Progenitor cell of endocrine pancreas (in vitro differentiated cells): ENCODE measurements at places on chromosomes 12 and 14. TPM values are rescaled to one million over a fixed set of nuclear protein-coding genes. Genes with fewer than 3 reads are reported as not detected.

CEBPE gene
- total RNA-seq, result not detected in 2 replicates

GYS2 gene
- not detected in 2 replicates for total RNA-seq

DNA sequence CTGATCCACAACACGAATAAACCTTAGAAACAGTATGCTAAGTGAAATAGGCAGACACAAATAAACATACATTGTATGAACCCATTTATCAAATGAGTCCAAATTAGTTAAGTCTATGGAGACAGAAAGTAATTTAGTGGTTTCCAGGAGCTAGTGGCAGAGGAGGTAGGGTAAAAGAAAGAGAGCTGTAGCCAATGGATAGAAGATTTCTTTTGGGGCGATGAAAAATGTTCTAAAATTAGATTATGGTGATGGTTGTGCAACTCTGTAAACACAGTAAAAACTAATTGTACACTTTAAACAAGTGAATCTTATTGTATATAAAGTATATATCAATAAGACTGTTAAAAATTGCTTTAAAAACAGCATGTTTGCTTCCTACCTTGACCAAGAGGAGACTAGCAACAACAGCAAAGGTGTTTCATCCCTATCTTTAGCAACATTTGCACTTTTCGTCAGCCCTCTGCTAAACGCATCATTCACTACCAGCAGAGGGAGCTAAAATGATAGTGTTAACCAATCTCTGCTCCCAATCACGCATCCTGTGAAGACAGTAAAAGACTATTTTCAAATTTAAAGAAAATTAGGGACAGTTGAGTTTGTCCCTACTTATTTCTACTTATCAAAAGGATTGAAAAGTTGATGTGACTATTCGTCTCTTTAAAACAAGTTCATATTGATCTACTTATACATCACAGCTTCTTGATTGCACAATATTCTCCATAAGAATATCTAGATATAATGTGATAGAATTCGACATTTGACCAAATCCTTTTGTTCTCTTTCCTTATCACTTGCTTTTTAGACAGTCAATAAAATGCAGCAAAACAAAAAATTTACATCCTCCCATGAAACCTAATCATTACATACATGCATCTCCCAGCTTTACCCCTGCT is 24.0 kb upstream of the LGR5 start:
- no peak overlapping the region for H3K27ac ChIP-seq
- no peak for DNase-seq
- no peak overlapping the region for H3K4me3 ChIP-seq
- peaks cover 36% of the 10 kb centered on the region for H3K27me3 ChIP-seq
- H3K4me1 ChIP-seq, result no peaks in the 10 kb centered on the region

- peaks cover 42% of the 10 kb centered on the region for H3K27me3 ChIP-seq
- no peak overlapping the region for H3K27ac ChIP-seq
- H3K4me3 ChIP-seq, result no peak overlapping the region
- H3K36me3 ChIP-seq, result no peaks in the 10 kb centered on the region
- no peak for DNase-seq
Observed at GRCh38 chr12:55132816-55133215, 6.6 kb downstream of the OR9K2 start.

DNA sequence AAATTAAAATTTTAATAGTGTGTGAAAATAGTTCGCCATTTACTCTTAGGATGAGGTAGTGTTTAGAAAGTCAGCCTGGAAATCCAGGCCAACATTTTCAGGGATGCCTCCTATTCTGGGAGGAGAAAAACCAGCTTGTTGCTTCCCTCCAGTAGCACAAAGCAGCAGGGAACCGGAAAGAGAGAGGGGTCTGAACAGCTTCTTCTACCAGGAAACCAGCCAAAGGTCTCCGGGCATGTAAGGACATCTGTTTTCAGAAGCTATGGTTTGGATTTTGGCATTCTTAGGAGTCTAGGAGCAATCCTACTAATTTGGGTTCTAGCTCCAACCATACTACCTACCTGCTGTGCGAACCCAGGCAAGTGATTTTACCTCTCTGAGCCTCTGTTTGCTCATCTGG is 85.3 kb downstream of the DPF3 start:
- H3K36me3 ChIP-seq, result no peaks in the 10 kb centered on the region
- no peak overlapping the region for H3K4me3 ChIP-seq
- DNase-seq, result no peak
- H3K27me3 ChIP-seq, result peaks cover 19% of the 10 kb centered on the region
- H3K27ac ChIP-seq, result no peak overlapping the region

DNA sequence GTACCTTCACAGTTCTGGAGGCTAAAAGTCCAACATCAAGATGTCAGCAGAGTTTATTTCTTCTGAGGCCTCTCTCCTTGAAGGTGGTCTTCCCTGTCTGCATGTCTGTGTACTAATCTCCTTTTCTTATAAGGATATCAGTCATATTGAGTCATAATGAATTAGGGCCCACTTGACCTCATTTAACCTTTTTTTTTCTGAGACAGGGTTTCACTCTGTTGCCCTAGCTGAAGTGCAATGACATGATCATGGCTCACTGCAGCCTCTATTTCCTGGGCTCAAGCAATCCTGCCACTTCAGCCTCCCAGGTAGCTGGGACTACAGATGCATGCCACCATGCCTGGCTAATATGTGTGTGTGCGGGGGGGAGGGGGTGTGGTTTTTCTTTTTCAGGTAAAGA is 41.7 kb downstream of the PPM1H start:
- peaks cover 3% of the 10 kb centered on the region for H3K36me3 ChIP-seq
- no peaks in the 10 kb centered on the region for H3K27me3 ChIP-seq
- H3K27ac ChIP-seq, result no peak overlapping the region
- H3K4me1 ChIP-seq, result peaks cover 15% of the 10 kb centered on the region

DNA sequence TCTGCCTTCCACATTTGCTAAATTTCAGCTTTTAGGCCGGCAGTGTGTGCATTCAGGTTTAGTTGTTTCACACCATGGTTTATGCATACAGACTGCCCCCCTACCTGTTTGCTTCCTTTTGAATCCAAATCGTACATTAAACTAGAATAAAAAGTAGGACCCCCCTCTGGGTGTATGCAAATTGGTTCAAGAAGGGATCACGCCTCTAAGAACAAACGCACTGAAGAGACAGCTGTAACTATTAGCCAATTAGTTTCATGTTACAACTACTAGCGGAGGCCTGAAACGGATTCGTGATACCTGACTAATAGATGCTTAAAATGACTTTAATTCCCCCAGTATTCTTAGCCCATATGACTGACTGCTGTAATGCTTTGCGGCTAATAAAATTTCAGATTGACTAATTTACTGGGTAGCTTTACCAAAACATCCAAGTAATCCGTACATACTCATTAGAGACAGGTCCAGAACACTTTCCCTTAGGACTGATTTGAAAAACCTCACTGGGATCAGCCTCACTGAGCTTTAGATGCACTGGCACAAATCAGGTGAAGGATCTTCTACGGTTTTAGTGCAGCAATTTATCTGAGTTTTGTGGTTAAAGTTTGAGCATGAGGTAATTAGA is 411.8 kb downstream of the NPAS3 start:
- no peak for DNase-seq
- peaks cover 4% of the 10 kb centered on the region for H3K27me3 ChIP-seq
- no peak overlapping the region for H3K27ac ChIP-seq

GRCh38 chr12:52607314-52607713 is 6.1 kb upstream of the KRT72 start:
- no peak overlapping the region for H3K4me3 ChIP-seq
- no peak overlapping the region for H3K27ac ChIP-seq
- H3K27me3 ChIP-seq, result peaks cover 63% of the 10 kb centered on the region

DNA sequence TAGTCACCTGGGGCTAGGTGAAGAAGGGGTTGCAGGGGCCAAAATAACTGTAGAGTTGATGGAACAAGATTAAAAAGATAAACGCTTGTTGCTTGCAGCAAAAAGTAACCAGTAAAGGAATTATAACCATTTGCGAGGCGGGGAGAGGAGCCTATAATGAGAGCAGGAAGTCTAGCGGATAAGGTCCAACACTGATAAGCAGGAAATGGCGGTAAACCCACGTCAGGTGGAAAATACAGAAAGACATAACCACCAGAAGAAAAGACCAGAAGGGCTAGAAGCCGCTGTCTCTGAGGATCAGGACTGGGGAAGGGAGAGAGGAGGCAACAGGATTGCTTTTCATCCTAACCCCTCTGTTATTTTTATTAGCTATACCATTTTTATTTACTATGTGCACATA is 303.3 kb downstream of the DPF3 start:
- peaks cover 10% of the 10 kb centered on the region for H3K27me3 ChIP-seq
- no peaks in the 10 kb centered on the region for H3K36me3 ChIP-seq
- no peak overlapping the region for H3K27ac ChIP-seq
- DNase-seq, result no peak
- H3K4me1 ChIP-seq, result no peaks in the 10 kb centered on the region
- H3K4me3 ChIP-seq, result no peak overlapping the region

DNA sequence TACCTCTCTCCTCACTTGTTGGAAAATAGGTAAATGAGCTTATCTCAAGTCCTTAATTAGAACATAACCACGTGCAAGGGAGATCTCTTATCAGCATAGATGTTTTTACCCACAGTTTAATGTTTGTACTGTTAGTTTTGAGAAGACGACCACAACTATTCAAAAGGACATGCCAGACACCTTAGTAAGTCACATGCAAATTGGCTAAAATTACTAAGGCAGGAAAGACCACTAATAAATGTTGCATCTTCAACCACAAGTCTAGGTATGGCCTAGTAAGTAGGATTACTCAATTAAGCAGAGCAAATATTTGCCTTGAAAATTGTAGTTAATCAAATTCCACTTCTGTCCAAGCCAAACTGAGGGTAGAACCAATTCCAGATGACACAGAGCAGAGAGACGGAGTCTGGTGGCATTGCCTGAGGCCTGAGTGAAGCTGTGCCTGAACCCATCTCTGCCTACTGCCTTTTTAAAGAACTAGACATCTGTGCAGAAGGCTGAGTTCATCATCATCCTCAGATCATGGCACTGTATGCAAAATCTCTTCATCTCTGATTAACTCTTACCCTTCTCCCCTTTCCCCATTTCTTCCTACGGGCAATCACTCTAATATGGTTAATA is 29.7 kb upstream of the CHST11 start:
- no peak overlapping the region for H3K27ac ChIP-seq
- H3K4me3 ChIP-seq, result no peak overlapping the region
- H3K36me3 ChIP-seq, result no peaks in the 10 kb centered on the region
- no peak for DNase-seq

GRCh38 chr12:80941916-80942315 is 4.2 kb upstream of the LIN7A start:
- no peak overlapping the region for H3K4me3 ChIP-seq
- DNase-seq, result no peak
- H3K36me3 ChIP-seq, result no peaks in the 10 kb centered on the region
- peaks cover 19% of the 10 kb centered on the region for H3K27me3 ChIP-seq
- H3K27ac ChIP-seq, result no peak overlapping the region

GRCh38 chr14:20617138-20618003 is 24.1 kb downstream of the OR6S1 start:
- no peak overlapping the region for H3K4me3 ChIP-seq
- peaks cover 3% of the 10 kb centered on the region for H3K4me1 ChIP-seq
- H3K27me3 ChIP-seq, result peaks cover 8% of the 10 kb centered on the region
- H3K36me3 ChIP-seq, result no peaks in the 10 kb centered on the region
- no peak overlapping the region for H3K27ac ChIP-seq
- no peak for DNase-seq

DNA sequence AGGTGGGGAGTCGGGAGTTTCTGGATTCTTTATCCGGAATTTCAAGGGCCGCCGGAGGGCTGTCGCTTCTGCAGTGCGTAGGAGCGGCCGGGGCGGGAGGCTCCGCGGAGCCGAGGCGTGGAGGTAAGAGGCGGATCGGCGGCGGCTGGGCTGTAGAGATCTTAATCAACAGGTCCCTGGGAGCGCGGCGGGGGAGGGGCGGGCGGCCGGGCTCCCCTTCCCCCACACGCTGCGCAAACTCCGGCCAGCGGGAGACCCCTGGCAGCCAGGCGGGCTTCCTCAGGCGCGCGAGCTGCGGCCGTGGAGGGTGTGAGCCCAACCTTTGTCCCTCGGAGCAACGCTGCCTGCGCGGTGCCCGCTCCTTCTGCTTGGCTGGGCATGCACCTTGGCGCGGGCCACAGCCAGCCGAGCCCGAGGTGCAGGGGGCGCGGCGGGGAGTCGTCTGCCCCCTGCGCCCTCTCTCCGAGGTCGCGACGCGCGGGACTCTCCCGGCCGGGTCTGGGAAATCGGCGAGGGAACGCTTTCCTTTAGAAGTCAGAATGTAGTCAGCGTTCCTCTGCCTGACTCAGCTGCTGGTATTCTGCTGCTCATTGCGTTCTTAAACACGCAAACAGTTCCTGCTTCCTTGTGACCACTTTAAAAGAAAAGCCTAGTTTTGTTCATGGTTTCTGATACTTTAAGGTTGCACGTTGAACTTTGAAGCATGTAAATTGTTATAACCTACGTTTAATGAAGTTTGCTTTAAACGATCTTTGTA is at the start of gene PALS1:
Gene PALS1, plus strand, starts transcription at position 25 of the 757 bp plus-strand sequence. CDS start 37,736 bp downstream, outside the sequence.
- H3K4me3 ChIP-seq, result peak within 1 kb of the TSS; percentile 89
- peaks cover 19% of the 10 kb centered on the region for H3K4me1 ChIP-seq
- peaks cover 13% of the 10 kb centered on the region for H3K27me3 ChIP-seq
- peak; percentile 77 for DNase-seq
